ENCODE measurements at places on chromosomes 2 and 18. TPM values are rescaled to one million over a fixed set of nuclear protein-coding genes. Genes with fewer than 3 reads are reported as not detected.
A peak's percentile ranks its signal among the peaks of the same experiment; 100 is the strongest.

Gene PROM2
- total RNA-seq = 53.6 TPM

Gene AQP4
- total RNA-seq = 1.5 TPM

Gene AQP12B
- total RNA-seq = not detected

Gene FSHR
- total RNA-seq = not detected

Gene CGREF1
- total RNA-seq = not detected

Gene VIT
- 5.0 TPM for total RNA-seq

Gene SLC25A52
- not detected for total RNA-seq

Gene GAL3ST2
- total RNA-seq = not detected

Gene SCN3A
- 0.95 TPM for total RNA-seq

Gene NPHP1
- 20.6 TPM for total RNA-seq

Gene B3GNT7
- 154 TPM for total RNA-seq

Gene POTEJ
- not detected for total RNA-seq

Gene ATP5MC3
- 239 TPM for total RNA-seq

Gene CYTIP
- 182 TPM for total RNA-seq

Gene RAB27B
- 2.5 TPM for total RNA-seq

Gene RGPD4
- total RNA-seq = not detected

Gene POLR1A
- total RNA-seq = 9.1 TPM

- no peak for DNase-seq
These were observed 51.5 kb upstream of the PHLPP1 start for GRCh38 chr18:62663731-62664336.

DNA sequence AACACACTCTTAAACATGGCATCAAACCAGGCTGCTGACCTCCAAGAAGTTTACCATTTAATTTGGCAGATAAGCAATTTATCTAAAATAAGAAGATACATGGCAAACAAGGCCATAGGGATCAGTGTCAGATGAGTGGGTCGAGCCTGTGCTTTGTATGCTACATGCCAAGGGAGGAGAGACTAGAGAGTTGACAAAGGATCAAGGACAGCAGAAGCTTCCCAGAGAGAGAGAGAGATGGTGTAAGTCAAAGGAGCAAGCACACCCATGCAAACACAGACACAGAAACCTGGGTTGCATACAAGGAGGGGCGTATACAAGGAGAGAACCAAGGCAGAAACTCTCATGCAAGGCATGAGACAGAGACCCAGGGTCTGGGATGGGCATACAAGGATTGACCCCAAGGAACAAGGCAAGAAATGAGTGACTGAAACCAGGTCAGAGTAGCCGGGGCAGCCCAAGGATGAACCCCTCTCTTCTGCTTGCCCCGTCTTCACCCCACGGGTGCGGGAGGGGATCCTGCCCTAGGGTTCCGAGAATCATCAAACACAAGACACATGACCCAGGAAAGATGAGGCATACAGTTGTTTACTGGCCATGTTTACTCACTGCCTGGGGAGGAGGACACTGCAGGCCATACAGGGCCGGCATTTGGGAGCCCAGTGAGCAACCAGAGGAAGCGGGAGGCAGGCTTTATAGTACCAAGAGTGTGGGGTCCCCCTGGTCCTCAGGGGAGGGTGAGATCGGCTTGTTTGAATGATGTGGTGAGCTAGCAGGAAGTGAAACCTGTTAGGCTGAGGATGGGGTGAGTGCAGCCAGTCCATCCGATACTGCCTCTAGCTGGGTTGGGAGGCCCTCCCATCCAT is 529.2 kb upstream of the ID2 start:
- no peak for DNase-seq

DNA sequence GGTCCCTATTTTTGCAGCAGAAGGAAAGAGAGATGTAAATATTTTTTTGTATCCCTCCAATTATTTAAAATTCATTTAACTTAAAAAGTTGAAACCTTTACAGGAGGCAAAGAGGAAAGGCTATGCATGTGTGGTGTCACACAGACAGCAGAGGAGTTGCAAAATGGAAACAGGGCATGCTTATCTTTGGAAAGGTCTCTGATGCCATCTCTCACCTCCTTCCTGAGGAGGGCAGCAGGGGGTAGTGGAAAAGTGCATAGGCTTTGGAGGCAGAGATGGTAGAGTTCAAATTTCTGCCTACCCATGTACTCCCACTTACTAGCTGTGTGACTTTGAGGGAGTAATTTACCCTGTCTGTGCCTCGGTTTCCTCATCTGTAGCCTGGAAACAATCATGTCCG is 99.6 kb upstream of the MCFD2 start:
- DNase-seq = no peak

- DNase-seq = no peak
These were observed 634.2 kb upstream of the TMEFF2 start for GRCh38 chr2:192828947-192829346.

- no peak for DNase-seq
These were observed 70.4 kb upstream of the CYP1B1 start for GRCh38 chr2:38146275-38146906.

DNA sequence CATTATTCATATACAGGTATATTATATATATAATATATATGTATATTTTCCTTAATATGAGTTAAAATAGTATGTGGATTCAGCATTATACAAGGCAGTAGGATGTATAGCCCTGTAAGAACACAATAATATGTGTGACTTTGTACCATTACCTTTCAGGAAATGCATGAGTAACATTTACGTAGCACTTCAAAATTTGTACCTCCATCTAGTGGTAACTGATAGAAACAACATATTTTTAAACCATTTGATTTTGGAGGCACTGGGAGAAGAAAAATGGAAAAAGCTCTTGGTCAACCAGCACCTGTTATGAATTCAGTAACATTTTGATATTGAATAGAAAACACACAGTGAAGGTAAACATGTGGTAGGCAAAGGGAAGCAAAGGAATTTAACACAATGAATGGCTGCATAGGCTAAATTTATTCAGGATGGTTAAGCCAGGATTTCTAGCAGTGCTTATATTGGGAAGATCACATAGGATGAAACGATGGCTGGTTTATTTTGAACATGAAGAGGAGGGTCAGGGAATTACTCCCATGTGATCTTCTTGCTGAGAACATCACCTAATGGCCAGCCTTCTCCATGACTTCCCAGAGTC is 565.5 kb downstream of the CCDC85A start:
- DNase-seq = no peak

DNA sequence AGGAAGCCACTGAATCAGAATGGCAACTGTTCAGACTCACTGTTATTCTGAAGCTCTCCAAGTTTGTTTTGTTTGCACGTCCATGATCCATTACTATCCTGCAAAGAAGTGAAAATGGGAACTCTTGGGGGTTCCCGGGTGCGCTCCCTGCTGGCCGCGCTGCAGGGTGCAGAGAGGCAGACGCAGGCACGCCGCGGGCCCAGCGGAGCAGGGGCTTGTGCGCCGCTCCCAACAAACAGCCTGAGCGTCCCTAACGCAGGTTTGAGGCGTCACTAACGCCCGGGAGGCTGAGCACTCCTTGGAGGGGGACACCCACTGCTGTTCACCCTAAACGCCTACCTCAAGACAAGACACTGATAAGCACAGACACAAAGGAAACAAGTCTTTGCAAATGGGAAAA is 14.3 kb upstream of the PIEZO2 start:
- DNase-seq = no peak

GRCh38 chr2:96323849-96324248 is 1.3 kb upstream of the ITPRIPL1 start:
- no peak for DNase-seq

- DNase-seq = no peak
These were observed 286.0 kb downstream of the ZEB2 start for GRCh38 chr2:144233733-144234541.

GRCh38 chr2:222296911-222297599 is 1.7 kb downstream of the PAX3 start:
- DNase-seq = no peak

DNA sequence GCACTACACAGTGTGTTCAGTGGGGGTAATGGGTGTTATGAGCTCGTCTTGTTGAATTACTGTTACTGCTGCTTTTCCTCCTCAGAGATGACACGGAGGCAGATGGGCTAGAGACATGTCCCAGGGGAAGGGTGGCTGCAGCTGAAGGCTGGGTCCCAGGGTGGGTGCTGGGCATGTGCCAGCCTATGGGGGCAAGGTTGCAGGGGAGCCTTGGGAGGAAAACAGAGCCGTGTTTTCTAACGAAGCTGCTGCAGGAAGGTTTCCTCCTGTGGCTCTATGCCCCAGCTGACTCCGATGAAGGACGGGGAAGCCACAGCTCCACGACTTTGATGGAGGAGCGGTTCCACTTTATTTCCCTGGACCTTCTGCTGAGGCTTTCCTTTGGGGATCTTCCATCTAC is 42.4 kb downstream of the ASB18 start:
- DNase-seq = no peak

- DNase-seq = no peak
These were observed 61.5 kb upstream of the CYP20A1 start for GRCh38 chr2:203177361-203177760.

DNA sequence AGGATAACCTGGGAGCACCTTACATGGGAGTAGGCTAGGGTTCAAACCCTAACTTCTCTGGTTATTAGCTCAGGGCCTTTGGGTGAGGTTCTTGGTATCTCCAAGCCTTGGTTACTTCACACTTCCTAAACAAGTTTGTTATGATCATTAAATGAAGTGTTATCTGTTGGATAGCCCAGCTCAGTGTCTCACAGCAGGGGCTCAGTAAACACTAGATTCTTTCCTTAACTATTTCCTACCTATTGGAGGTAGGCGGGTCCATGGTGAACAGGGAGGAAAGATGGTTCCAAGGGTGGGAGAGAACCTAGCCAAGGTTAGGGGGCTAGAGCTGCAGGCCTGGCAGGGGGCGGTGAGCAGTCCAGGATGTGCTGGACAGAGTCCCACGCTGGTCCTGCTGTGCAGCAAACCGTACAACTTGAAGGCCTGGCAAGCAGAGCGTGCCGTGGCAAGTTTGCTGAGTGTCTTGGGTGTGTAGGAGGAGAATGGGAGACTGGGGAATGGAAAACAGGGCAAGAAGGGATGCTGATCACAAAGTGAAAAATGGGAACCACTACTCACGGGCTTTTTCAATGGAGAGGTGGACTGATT is 259.1 kb downstream of the PRKCE start:
- DNase-seq = no peak

DNA sequence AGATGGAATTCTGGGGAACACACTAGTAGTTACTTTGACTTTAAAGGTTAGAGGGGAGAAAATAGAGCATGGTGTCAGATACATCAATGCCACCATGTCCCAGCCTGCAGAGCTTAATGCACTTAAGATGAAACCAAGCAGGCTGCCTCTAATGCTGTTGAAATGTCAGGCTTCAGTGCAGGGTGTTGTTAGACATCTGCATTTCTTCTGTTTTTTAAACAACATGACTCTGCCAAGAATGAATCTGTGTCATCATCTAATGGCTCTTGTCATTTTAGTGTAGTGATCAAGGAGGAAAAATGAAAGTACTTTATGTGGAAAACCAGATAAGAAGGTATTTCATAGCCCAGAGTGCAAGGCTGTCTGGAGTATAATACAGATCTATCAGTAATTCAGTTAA is 29.9 kb downstream of the LYPD1 start:
- DNase-seq = no peak

GRCh38 chr18:62590799-62591590 is 68.2 kb downstream of the ZCCHC2 start:
- DNase-seq = no peak

DNA sequence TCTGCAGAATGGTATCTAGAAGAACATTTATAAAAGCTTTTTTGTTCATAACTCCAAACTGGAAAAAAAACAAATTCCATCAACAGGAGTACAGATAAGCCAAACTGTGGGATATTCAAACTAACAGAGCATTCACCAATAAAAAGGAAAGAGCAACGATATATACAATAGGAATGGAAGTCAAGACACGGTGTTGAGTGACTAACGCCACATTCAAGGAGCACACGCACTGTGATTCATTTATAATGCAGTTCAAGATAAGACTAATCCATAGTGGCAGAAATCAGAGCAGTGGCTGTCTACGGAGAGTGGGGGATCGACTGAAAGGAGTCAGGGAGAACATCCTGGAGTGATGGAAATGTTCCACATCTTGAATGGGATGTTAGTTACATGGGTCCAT is 70.7 kb downstream of the CABYR start:
- DNase-seq = no peak

DNA sequence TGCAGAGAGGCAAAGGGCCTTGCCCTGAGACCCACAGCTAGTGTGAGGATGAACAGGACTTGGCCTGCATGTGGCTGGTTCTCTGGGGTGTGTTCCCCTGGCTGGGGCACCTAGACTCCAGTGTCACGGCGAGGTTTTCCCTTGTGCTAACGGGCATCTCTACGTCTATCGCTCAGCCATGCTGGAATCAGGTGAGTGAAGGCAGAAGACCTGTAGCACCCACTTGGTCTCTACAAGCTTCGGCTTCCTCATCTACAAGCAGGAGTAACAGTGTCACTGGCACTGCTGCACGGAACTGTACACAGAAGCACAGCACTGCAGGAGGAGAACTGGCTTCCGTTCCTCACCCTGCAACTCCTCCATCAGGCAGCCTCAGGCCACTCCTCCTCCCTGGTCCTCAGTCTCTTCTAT is 30.6 kb downstream of the HS1BP3 start:
- DNase-seq = peak; percentile 28

DNA sequence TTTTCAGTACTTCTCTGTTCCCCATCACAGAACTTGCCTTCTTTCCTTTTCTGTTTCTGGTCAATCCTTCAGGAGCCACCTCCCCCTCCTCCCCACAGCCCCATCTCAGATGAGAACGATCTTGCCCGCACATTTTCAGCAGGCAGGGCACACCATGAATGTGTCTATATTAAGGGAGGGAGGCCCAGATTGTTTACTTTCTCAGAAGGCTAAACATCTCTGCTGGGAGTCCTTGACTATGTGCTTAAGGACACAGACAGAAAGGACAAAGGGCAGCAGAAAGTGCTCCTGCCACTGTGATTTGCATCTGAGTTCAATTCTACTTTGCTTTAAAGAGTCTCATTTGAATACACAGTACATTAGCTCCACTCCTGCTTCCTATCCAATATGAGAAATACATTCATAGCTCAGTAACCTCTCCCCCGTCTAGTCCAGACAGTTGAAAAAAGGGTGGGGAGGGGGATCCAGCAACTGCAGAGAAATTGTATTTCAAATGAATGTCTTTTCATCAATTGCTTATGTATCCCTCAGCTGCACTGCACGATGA is 175.0 kb upstream of the PARD3B start:
- DNase-seq = no peak

GRCh38 chr2:84077496-84077895 is 381.6 kb downstream of the SUCLG1 start:
- no peak for DNase-seq

GRCh38 chr18:65620076-65620696 is 130.6 kb upstream of the CDH7 start:
- no peak for DNase-seq

DNA sequence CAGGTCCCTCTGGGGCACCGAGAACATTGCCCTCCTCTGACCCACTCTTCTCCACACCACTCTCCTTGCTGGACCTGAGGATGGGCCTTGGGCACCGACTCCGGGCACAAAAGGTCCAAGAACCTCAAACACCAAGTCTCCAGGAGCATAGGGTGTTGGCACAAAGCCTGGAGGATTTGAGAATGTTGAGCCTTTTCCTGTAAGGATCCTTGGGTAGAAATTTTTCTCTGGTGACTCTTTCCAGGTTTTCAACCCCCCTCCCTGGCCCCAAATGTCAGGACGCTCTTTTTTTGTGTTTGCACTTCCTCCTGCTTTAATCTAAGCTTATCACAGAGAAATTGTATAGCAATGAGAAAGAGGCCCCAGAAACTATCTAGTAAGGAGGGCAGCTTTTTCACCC is 9.2 kb downstream of the SPR start:
- no peak for DNase-seq

All from Peyer's patch (tissue), 4 donors.